ENCODE measurements at places on chromosomes 3 and 15.

GRCh38 chr3:130601442-130601971 lies 84.5 kb downstream of the COL6A6 start:
- DNase-seq: no peak

DNA sequence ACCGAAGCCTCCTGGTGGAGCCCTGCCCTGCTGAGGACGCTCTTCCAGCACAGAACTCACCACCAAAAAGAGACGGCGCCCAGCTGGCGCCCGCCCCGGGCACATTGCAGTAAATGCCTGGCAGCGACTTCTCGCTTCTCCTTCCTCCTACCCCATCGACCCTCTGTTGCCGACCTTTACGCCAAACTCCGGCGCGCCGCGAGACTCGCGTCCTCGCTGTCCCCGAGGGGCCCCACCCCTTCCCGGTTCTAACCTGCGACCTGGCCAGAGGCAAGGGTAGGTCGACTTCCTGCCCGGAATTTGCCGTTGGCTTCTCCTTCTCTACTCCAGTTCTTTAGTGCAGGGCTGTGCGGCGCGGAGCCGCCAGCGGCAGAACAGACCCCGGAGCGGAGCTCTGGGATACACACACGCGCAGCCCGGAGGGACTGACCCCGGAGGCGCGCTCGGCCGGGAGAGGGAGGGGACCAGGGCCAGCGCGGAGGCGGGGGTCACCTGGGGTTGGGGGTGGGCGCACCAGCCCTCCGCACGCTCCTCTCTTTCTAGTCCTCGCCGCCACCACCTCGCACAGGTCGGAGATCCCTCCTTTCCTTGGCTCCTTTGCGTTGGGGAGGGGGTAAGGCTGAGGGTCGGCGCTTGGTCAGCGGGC lies 226.6 kb upstream of the AZI2 start:
- DNase-seq: peak; percentile 78

DNA sequence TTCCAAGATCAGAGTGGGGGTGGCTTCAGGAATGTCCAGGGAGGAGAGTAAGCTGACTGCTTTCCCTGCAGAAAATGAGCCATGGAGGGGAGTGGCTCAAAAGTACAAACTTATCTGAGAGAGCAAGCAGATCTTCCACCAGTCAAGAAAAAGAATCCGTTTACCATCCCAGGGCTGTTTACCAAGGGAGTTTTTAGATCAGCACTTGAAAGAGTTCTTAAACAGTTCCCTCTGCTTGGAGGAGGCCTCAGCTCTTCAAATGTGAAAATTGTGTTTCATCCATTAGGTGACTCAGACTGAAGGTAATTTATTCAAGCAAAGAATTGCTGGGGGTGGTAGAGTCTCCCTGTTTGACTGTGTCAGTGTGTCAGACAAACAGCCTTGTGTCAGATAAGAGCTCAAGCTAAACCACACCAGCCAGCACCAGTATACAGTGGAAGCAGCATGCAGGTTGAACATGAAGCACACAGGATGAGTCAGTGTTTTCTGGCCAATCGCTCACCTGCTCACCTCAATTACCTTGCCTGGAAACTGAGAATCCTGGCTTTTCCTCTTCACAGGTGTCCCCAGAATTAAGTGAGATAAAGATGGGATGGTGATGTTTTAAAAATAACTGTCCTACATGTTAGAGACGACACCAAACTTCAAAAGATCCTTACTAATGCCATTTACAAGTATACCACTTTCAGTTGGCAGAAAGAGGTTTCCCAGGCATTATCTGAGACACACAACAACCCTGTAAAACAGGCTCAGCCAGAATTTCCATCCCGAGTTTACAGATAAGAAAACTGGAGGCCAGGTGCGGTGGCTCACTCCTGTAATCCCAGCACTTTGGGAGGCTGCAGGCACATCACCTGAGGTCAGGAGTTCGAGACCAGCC lies 21.7 kb downstream of the SH3BP5 start:
- DNase-seq: peak; percentile 85

DNA sequence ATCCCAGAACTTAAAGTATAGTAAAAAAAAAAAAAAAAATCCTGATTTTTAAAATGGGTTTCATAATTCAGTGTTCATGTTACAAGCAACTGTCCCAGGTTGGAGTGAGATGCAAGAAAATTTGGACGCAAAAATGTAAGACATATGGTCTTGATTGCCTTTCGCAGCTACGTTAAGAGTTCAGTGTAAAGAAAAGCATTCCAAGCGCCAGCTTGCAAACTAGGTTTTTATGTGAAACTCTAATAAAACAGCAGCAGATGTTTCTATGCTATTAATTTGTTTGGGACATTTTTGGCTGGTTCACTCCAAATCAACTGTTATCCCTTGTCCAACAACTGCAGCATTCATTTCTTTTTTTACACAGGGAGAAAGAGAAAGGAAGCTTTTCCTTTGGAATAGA lies 957.8 kb downstream of the ROBO1 start:
- no peak for DNase-seq

DNA sequence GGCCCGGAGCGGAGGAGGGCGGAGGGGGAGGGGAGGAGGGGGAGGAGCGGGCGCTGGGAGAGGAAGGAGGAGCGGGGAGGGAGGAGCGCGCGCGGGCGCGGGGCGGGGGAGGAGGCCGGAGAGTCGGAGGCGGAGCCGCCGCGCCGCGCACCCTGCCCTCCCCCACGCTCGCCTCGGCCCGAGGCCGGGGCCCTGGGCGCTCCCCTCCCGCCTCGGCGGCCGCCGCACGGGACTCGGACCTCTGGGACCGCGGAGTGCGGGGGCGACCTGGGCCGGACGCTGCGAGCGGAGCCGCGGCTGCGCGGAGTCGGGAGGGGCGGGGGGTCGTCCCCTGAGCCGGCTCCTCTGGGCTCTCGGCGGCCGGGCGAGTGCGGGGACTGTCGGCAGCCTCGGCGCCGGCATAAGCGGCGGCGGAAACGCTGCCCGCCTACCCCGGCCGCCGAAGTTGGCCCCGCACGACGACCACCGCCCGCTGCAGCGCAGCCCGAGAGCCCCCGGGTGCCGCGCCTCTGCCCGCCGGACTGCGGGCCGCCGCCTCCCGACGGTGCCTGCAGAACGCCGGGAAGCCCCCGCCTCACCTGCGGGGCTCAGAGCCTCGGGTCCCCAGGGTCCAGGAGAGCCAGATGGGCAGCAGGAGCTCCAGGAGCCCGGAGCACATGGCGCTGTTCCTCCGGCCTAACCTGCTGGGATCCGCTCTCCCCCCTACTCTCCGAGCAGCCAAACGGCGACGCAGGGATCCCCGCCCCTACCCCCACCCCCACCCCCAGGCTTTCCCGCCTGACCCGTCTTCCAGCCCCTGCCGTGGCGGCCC lies 406 bp upstream of the GABRB3 start:
- DNase-seq: peak; percentile 14

- no peak for DNase-seq
Observed at GRCh38 chr15:85312486-85312885, 67.9 kb upstream of the AKAP13 start.

GRCh38 chr3:28244491-28244890 lies 3.1 kb downstream of the CMC1 start:
- DNase-seq: no peak

GRCh38 chr15:63448266-63448665 lies 56.1 kb upstream of the USP3 start:
- no peak for DNase-seq

DNA sequence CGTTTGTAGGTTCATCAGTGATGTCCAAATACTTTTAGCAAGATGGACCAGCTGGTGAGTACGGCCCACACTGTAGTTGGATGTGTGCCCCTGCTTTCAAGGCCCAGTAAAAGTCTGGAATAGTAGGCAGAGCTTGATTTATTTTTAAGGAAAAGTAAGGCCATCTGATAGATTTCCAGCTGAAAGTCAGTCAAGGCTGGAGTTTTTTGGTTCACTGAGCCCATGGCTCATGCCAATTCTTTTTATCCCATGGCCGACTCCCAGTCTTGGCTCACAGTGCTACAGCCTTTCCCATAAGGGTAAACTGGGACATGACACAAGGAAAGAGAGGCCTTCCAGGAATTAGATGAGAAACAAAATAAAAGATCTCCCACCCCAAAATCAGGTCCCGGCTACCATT lies 13.5 kb downstream of the CCDC80 start:
- DNase-seq: no peak

- peak; percentile 71 for DNase-seq
Observed at GRCh38 chr3:149971403-149972075, 844 bp upstream of the PFN2 start.

- DNase-seq: no peak
Observed at GRCh38 chr3:195885036-195885891, 23.1 kb downstream of the TNK2 start.

DNA sequence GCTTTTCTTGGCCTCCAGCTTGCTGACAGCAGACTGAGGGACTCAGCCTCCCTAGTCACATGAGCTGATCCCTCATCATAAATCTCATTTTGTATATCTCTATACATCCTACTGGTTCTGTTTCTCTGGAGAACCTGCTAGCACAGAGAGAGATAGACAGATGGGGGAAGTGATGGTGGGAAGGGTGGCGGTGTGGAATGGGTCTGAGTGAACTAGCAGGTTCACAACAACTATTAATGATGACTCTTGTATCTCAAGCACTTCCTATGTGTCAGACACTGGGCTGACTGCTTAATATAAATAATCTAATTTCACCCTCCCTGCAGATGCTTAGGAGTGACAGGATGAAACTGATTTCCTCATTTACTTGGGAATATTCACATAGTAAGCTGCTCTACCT lies 106.9 kb upstream of the TLE3 start:
- no peak for DNase-seq

Data from NCI-H2029 (cell line).